Memory B cell (primary cell): ENCODE measurements at places on chromosomes 5 and 9.

- DNase-seq, result no peak
Observed at GRCh38 chr5:180287404-180287803, 4.5 kb downstream of the MAPK9 start.

- no peak for DNase-seq
Observed at GRCh38 chr9:70954126-70954525, 167.3 kb downstream of the TRPM3 start.

DNA sequence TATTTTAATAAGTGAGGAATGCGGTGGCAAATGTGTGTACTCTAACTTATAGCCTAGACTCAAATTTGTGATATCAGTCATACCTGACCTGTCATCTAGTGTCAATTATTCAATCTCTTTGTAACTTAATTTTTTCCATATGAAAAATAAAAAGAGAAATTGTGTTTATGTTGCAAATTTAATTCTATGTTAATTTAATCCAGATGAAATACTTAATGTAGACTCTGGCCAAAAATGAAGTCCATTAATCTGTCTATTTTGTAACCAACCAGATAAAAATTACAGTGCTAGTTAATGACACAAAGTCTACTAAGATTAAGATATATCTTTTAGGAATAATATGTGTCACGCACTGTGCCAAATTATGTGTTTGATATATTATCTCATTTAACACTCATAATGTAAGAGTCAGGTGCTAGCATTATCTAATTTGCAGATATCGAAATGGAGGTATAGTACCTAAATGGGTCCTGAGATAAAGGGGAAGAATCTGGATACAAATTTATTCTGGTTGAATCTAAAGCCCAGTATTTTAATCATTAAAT, 712.1 kb downstream of the KCTD16 start:
- no peak for DNase-seq

DNA sequence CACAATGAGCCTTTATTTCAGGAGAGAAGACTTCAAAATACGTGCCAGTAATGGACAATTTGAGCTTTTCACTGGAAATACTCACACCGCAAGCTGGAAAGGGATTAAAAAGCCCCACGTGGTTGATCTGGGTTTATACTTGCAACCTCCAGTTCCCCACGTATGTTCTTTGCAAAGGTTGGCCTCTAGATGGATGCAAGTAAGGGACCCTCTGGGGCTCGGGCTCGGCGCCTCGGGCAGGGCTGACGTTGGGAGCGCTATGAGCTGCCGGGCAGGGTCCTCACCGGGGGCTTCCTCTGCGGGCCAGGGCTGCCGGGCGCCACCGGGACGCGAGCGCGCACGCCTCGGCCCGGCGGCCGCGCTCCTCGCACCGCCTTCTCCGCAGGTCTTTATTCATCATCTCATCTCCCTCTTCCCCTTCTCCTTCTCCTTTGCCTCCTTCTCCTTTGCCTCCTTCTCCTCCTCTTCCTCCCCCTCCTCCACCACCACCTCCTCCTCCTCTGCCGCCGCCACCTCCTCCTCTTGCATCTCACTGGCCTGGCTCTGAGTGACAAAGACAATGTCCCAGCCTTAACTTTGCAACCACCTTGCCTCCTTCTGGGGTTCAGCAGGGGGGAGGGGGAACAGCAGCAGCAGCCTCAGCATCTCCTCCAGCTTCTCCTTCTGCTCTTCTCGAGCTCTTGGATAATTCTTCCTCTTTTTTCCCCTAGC, 701 bp upstream of the ZNF462 start:
- no peak for DNase-seq

- no peak for DNase-seq
Observed at GRCh38 chr5:1733369-1733768, 66.3 kb downstream of the MRPL36 start.

GRCh38 chr5:1368756-1369155, 23.9 kb upstream of the CLPTM1L start:
- DNase-seq, result no peak

DNA sequence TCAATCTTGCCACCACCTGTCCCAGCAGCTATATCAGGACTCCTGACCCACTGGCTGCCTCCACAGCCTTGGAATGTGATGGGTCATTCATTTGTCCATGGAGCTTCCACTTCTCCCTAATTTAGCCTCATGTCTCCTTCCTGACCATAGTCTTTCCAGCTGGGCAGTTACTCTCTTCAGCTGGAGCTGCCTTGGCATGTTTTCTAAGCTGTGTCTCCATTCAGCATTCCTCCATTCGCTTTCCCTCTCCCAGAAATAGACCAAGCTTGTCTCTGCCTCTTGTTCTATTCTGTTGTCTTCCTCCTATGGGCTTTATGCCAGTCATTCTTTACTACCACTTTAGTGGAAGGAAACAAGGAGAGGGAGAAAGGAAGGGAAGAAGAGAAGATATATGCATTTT, 5.3 kb upstream of the CTXN3 start:
- DNase-seq, result no peak

GRCh38 chr9:107175816-107176435, 107.2 kb upstream of the RAD23B start:
- no peak for DNase-seq

GRCh38 chr9:2297771-2298170, 282.6 kb downstream of the SMARCA2 start:
- no peak for DNase-seq

GRCh38 chr5:69050214-69050613, 43.6 kb upstream of the SLC30A5 start:
- no peak for DNase-seq

GRCh38 chr5:156800929-156801328, 49.2 kb upstream of the PPP1R2B start:
- no peak for DNase-seq

- DNase-seq, result no peak
Observed at GRCh38 chr5:93721511-93721910, 19.9 kb downstream of the POU5F2 start.

DNA sequence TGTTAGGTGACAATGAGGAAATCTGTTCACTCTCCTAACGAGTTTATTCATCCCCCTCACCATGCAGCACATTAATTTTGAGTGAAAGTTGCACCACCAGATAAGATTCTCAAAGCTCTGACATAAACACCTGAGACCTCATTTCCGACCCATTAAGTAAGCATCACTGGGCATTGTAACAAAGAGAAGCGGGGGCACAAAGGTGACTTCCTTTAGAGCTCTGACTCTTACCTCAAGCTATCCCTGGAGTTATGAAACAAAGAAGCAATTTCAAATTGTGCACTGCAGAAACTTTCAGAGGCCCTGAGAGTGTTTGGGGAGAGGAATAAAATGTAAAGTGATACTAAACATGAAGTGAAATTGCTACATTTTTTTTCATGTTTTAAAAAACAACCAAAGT, 29.5 kb downstream of the C5orf15 start:
- DNase-seq, result no peak

- DNase-seq, result no peak
Observed at GRCh38 chr9:105921057-105921726, 226.9 kb downstream of the TMEM38B start.
